ENCODE measurements at places on chromosomes 2 and 18.

DNA sequence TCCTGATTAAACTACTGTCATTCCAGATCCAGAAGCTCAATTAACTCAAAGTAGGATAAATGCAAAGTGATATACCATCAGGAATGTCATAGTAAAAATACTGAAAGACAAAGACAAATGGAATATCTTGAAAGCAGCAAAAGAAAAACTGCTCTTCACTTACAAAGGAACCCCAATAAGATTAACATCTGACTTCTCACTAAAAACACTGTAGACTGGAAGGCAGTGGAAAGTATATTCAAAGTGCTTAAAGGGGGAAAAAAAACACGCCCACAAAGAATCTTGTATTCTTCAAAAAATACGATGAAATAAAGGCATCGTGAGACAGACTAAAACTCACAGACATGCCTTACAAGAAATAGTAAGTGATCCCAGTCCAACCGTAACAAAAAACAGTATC, 195.7 kb downstream of the DOK6 start:
- no peak for ATAC-seq

DNA sequence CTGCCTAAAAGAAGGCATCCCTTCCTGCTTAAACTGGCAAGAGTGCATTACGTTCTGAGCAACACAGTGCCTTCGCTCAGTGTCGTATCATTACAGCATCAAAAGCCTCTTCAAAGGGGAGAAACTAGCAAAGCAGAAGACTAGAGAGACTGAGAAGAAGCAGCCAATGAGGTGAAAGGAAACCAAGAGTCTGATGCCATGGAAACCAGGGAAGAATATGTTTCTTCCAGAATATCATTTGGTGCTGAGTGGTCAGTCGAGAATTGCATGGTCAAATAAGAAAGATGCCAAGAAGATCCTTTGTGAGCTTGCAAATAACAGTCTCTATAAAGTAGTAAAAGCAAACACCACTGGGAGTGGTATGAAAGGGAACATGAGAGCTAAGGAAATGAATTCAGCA, 312.1 kb upstream of the CHST9 start:
- no peak for ATAC-seq

DNA sequence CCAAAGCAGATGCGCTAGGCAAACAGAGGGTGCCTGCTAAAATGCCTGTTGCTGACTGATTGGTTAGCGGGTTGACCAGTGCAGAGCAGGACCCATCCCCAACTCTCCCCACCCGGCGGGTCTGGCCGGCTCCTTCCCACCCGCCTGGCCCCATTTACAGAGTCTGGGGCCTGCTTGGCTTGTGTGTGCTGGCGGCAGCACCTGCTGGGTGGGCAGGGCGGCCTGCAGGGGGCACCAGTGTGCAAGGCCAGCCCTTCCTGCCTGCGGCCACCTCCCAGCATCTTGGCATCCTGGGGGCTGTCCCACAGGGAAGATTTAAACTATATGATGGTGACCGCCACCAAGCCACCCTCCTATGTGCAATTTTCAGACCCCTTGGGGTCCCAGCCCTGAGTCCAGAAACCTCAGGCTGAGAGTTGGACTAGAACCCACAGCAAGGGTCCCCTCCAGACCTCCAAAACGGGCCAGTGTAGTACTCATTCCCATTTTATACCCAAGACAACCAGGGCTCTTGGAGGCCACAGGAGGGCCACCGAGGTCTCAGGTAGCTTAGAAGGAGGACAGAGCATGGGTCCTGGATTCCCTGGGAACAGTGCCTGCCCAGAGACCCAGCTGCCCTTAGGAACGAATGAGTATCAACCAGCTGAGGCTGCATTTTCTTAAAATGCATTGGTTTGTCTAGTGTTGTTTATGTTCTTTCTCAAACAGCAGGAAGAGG, 173.6 kb downstream of the SMAD7 start:
- ATAC-seq, result peak; percentile 94

DNA sequence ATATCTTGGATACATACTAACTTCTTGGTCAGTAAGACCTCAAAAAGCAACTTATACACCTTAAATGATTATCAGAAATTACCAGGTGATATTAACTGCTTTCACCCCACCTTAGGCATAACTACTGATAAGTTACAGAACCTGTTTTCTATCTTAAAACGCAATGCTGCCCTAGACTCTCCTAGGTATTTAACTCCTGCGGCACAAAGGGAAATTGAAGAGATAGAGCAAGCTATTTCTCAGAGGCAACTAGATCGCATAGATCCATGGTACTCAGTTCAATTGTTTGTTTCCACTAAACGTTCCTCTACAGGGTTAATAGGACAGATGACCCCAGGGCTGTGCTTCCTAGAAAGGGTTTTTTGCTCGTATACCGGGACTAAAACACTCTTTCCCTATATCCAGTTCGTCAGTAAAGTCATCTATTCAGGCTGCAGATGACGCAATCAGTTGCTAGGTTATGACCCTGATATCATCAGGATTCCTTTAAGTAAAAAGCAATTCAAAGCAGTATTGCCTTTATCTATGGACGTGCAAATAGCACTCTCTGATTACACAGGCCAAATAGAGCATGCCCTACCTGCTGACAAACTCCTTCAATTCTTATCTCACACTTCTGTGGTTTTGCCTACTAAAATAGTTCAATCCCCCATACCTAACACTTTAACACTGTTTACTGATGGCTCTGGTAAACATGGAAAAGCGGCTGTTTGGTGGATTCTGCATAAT, 62.3 kb upstream of the MYO3B start:
- ATAC-seq, result no peak

- no peak for ATAC-seq
These were observed 26.3 kb upstream of the SPATA3 start for GRCh38 chr2:230969659-230970015.

DNA sequence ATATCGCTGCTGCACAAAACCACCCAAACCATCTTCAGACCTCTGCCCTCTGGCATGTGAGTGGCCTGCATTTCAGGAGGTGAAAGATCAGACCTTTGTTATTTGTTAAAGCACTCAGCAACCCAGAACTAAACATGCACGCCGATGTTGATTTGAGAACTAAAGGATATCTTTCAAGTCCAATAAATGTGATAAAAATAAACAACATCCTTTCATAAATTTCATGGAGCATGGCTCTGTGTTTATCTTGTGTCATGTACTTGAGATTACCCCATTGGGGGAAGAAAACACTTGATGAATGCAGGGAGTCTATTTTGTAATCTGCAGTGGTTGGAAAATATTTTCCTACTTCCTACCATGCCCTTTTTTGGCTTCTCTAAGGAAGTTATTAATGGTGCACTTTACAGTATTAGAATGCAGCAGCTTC, 70.8 kb upstream of the GATA6 start:
- no peak for ATAC-seq

- ATAC-seq, result no peak
These were observed 264.4 kb downstream of the KCNE4 start for GRCh38 chr2:223316342-223316741.

- ATAC-seq, result no peak
These were observed 76.2 kb upstream of the SIX2 start for GRCh38 chr2:45085487-45085886.

GRCh38 chr2:129347486-129348217, 631.8 kb upstream of the RAB6C start:
- no peak for ATAC-seq

DNA sequence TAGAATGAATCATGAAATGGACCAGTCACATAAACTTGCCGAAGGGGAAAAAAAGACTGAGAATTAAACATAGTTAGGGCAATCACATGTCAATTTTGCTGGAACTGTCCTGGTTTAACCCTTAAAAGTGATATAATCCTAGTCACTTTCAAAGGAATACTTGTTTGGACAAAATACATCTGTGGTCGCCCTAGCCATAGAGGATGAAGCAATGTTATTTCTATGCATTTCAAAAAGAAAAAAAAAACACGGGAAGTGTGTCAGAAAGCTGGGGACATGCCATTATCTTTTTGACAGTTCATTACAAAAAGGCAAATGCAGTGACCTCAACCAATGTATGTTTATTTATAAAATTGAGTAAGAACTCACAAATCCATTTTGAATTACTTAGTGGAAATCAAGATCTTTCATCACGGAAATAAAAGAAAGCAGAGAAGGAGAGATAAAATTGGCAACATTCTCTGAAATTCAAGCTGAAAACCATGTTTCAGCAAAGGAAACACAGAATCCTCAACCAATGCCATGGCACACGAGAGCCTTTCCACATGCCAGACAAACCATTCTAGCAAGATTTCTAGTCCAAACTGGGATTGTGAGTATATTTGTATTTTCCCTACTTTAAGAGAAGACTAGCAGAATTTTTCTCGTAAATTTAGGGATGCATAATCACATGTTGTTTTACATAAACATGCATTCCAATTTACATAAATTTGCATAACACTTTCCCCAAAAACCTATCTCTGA, 854.3 kb upstream of the ACVR2A start:
- no peak for ATAC-seq

- ATAC-seq, result no peak
These were observed 2.6 kb downstream of the SERPINB11 start for GRCh38 chr18:63705401-63705800.

GRCh38 chr2:167827352-167828097, 419.9 kb downstream of the STK39 start:
- no peak for ATAC-seq

DNA sequence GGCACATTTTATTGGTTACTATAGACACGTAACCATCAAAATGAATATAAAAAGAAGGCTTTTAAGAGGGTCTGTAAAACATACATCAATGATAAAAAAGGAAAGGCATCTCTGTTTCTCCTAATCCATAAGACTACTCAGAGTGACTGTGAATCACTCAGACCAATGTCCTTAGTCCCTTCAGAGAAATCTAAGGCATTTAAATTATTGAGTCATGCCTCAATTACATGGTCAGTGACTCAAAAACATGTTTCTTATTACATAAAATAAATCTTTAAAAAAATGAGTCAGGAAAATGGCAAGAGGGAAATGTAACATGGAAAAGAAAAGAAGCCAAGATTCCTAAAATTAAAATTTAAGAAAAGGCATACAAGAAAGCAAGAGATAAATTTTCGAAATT, 146.6 kb downstream of the ERBB4 start:
- ATAC-seq, result no peak

GRCh38 chr2:126643431-126643830, 12.5 kb upstream of the GYPC start:
- no peak for ATAC-seq

- ATAC-seq, result no peak
These were observed 192.8 kb downstream of the PTGR3 start for GRCh38 chr18:75016025-75016717.

DNA sequence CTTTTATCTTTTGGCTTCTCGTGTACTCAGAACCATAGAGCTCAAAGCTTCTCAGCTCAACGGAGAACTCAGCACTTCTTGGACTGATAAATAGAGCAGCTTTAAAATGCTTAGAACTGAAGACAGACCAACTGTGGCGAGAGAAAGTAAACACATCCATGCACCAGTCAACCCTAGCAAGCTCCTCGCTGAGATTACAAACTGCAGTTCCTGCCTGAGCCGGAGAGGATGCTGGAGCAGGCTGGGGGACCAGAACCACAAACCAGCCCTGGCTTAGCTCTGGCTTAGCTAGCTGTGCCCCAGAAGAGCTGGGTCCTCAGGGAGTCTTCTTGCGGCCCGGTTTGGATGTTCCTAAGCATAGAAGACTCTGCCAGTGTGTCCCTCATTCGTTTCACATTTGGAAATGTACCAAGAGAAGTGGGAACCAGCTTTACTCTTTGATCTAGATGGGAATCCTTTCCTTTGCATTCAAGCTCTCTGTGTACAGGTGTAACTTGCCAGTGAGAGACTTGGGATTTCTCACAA, 5.6 kb downstream of the PAX8 start:
- peak; percentile 67 for ATAC-seq

DNA sequence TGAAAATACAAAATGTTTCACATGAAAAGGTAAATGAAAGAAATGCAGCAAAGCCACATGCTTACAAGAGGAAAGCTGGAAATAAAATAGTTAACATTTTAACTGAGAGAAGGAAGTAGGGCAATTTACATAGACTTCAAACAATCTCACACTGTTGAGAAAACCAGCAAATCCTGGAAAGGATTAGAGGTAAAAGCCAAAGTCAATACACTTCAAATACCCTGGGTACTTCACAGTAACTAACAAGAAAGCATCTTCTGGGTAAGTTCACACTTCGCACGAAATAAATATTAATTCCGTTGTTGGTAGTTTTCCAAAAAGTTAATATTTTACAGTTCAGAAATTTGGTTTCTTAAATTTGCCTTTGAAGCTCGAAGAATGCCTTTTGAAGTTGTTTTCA, 3.5 kb upstream of the ERICH2 start:
- no peak for ATAC-seq

GRCh38 chr2:85523062-85523902, 15.7 kb upstream of the MAT2A start:
- ATAC-seq, result no peak

DNA sequence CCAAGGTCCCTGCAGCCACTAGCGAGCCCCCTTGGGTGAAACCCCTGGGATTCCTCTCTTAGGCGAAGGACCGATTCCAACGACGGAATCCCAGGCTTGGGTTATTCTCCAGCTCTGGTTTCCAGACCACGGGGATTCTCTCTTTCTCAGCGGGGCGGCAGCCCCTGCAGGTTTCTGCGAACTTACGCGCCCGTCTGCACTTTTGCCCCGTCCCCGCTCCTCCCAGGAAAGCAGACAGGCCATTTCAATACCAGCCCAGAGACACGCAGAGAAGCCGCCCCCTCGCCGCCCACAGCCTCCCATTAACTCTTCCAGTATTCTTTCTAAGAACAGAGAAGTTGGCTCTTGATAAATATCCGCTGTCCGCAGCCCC, 1.2 kb downstream of the CBLN2 start:
- no peak for ATAC-seq

DNA sequence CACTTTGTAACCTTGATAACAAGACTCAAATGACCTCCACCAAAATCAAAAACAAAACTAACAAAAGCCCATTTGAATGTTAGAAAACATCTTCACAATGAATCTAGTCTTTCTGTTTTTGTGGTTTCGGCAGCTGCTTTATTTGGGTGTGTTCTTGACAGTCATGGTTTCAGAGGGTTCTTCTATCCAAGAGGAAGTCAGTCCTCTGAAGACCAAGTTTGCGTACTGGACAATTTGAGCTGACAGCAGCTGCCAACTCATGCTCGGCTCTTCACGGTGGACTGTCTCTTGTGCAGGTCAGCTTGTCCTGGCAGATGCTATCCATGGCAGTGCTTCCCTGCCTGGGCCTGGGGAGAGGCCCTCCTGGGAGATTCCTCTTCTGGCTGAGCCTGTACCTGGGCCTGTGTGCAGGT, 91.0 kb downstream of the TMEM17 start:
- peak; percentile 34 for ATAC-seq

- no peak for ATAC-seq
These were observed 40.6 kb upstream of the CCNYL1 start for GRCh38 chr2:207670887-207671286.

GRCh38 chr2:215486291-215487001, 50.6 kb upstream of the FN1 start:
- ATAC-seq, result no peak

DNA sequence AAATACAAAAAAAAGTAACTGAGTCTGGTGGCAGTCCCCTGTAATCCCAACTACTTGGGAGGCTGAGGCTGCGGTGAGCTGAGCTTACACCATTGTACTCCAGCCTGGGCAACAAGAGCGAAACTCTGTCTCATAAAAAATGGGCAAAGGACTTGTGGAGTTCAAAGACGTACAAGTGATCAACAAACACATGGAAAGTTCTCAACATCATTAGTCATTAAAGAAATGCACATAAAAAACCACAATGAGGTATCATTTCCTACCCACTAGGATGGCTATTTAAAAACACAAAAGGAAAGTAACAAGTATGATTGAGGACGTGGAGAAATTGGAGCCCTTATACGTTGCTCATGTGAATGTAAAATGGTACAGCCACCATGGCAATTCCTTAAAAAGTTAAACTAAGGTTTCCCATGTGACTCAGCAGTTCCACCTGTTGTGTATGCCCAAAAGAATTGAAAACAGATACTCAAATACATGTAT, 52.3 kb downstream of the RAB10 start:
- peak; percentile 96 for ATAC-seq

Data from activated T-helper 17 cell treated with anti-CD3 and anti-CD28 coated beads, Interleukin-2, amount 50 U/mL, for 72 hours (primary cell).